ENCODE measurements at places on chromosomes 2 and 18.

GRCh38 chr2:191483117-191483516 lies 194.8 kb upstream of the NABP1 start:
- no peak for DNase-seq

- no peak for DNase-seq
Observed at GRCh38 chr2:184556639-184557038, 41.7 kb upstream of the ZNF804A start.

GRCh38 chr18:23956483-23956882 lies 58.1 kb upstream of the TTC39C start:
- DNase-seq, result no peak

DNA sequence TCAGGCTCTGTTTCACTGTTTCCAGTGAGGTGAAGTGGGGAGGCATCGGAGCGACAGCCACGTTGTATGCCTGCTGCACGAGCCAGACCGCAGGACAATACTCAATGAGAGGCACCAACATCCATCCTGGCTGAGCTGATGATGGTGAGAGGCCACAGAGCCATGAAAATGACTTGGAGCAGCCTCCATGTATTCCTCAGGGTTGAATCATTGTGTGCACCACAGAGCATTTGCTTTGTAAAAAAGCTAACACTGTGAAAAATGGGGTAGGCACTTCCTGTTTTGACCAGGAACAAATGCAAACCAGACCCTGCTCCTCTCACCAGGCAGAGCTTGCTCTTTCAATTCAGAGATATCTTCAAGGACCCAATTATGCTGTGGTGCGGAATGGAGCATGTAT lies 87.2 kb downstream of the LPIN1 start:
- DNase-seq, result no peak

DNA sequence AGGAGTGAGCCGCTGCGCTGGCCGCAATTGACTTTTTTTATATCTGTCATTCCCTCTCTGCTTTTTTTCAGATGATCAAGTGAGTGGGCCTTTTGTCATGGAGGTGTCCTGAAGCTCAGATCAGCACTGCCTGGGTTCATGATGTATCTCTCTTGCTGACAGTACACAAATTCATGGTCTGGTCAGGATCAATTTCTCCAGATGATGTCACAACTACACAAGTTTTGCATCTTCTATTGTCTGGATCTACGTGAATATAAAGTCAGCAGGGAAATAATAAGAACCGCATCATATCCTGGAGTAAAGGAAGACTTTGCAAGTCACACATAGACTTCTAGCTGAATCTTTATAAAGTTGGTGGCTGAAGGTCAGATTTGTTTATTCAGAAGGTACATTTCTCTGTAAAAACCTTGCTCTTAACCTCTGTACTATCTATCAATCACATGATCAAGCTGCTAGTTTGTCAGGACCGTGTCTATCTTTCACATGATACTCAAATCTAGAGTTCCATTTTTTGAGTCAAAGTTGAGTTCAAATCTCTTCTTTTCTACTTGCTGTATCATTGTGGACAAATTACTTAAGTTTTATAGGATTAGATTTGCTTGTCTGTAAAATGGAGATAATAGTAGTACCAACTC lies 13.1 kb upstream of the CD28 start:
- DNase-seq, result no peak

DNA sequence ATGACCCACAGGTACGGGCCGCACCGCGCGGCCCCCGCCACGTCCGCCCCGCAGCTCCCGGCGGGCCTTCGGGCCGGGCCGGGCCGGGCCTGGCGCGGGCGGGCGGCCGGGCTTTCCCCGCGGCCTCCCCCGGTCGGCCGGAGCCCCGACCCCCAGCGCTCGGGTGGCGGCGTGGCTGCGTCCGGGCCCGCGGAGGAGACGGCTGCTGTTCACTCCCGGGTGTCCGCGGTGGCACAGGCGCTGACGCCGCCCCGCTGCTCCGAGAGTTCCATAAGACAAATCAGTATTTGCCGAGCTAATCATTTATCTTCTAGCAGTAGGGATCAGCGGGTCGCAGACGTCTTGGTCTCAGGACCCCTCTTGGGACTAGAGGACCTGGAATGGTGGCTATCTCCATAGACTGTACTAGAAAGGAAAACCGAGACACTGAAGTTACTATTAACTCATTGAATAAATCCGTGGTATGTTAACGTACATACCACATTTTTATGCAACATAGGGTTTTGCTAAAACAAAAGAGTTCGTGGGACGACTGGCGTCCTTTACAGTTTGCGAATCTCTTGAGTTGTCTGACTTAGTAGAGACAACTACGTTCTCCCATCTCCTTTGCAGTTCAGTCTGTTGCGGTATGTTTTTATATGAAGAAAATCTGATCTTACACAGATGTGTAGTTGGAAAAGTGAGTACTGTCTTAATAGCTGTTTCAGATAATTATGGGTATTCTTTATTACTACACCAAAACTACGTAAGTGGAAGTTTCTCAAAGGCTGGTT lies 500 bp downstream of the LIMS1 start:
- DNase-seq, result peak; percentile 72

DNA sequence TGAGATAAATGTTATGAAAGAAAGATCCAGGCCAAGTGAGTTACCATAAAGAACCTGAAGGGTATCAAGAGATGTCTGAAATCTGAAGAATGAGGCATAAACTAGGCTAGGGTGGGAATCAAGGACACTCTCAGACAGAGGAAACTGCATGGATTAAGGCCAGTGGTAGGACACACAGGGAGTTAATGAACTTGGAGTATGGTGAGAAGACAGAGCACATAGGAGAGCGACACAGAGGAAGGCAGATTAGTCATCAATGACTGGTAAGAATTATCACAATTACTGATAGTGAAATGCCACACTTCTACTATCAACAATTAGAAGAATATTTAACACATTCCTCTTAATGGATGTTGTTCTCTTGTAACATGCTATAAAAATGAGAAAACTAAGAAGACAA lies 76.9 kb downstream of the TTC21B start:
- DNase-seq, result no peak

DNA sequence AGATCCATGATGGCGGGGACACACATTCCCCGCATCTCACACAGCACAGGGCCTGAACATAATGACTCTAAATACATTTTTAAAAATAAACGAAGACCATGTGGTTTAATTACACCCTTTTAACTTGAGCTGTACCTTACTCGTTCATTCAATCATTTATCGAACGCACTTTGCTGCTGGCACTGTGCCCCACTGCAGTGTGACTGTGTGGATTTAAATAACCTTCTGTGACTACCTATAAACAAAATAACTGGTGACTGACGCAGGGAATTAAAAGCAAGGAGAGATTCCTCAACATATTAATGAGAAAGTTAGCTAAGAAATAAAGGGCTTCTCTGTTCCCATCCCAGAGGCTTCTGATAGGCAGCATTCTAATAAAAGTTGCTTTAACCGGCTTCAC lies 10.9 kb upstream of the FZD7 start:
- no peak for DNase-seq

GRCh38 chr18:72107647-72108383 lies 436.3 kb downstream of the CBLN2 start:
- DNase-seq, result no peak

DNA sequence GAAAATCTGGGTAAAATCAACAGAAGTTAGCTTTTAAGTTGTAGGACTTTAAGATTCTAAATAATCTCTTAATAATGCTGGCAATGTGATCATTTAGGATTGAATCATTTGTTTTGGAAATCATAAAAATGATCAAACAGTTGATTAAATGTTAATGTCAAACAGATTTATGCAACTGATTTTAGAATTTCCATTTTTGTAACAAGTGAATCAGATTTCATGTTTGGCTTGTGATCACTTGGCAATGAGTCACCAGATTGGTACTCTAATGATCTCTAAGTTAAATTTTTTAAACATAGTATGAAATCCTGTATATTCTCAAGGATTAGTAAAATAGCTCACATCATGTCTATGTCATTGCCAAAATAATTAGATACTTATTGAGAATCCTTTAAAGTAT lies 50.1 kb upstream of the UNC80 start:
- DNase-seq, result no peak

- DNase-seq, result no peak
Observed at GRCh38 chr2:189533288-189534035, 47.1 kb downstream of the SLC40A1 start.

- DNase-seq, result no peak
Observed at GRCh38 chr2:183998797-183999190, 599.5 kb upstream of the ZNF804A start.

DNA sequence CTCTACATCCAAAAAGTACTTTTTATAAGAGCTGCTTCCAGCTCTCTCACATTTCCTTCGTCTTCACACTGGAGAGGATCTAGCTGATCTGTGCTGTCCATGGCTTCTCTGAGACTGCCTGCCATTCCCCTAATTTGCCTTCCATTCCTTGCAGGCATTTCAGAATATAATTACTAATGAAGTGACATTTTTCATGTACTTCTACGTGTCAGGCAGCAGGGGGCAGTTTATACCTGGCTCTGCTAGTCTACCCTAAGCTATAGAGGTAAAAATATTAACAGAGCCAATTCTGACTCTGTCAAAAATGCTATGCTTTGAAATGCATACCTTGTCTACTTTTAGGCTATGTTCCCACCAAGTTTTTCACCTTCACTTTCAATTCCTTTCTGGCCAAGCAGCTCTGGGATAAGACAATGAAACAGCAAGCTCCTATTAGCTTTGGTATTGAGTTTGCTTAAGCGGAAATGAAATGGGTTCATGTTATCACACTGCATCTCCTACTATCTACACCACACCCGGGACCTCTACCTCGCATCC lies 81.9 kb downstream of the MEP1B start:
- DNase-seq, result no peak

- DNase-seq, result peak; percentile 46
Observed at GRCh38 chr18:58135701-58136331, 91.8 kb downstream of the NEDD4L start.

DNA sequence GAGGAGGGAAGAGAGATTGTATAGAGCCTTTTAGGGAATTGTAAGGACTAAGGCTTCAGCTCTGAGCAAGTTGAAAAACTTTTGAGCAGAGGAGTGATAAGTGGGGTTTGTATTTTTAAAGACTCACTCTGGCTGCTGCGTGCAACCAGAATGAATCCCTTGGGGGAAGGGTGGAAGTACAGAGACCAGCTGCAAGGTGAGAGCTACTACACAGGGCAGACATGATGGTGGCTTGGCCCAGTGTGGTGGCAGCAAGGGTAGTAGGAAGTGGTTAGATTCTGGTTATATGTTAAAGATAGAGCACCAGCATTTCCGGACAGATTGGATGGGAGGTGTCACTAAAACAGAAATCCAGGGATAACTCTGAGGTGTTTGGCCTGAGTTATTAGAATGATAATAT lies 10.1 kb upstream of the SESTD1 start:
- DNase-seq, result no peak

DNA sequence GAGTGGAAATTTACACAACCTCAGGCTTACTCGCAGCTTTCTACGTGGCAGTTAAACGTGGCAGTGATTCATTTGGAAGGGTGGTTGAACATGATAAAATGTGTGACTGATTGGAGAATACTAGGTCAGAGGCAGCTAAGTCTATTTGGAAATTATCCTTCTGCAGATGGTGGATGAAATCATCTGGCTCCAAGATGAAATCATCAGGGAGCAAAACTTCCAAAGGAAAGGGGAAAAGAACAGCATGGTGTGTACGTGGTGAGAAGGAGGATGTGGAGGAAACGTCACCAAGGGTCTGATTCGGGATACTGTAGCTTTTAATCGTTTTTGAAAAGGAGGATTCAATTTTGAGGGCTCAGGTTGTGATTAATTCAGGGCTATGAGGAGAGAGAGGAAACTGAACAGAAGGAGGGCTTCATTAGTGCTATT lies 47.9 kb downstream of the COL3A1 start:
- no peak for DNase-seq

DNA sequence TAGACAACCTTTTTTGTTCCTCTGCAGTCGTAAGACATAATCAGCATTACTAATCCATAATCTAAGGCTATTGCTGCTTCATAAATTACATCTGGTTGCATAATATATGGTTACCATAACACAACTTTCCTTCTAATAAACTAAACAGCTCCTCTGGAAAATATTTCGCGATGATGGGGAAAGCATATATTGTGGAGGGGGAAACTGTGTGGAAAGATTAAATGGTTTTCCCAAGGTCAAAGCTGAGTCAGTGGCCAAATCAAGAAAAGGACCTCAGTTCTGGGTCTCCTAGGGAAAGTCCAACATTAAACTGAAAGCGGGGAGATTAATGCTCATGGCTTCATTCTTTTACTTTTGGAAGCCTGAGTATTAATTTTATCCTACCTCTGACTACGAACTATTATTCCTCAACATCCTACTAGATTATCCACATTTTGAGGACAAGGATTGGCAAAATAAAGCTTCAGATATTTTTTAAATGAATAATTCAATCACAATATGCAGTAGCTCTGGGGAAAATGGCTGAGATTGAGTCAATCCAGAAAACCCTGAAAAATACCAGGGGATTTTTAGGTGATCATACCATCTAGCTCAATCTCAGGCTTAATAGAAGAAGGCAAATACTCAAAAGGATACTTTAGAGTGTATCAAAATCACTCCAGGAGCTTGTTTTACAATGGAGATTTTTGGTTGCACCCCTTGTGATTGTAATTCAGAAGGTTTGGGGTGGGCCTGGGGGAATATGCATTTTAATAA lies 33.8 kb upstream of the STK17B start:
- no peak for DNase-seq

DNA sequence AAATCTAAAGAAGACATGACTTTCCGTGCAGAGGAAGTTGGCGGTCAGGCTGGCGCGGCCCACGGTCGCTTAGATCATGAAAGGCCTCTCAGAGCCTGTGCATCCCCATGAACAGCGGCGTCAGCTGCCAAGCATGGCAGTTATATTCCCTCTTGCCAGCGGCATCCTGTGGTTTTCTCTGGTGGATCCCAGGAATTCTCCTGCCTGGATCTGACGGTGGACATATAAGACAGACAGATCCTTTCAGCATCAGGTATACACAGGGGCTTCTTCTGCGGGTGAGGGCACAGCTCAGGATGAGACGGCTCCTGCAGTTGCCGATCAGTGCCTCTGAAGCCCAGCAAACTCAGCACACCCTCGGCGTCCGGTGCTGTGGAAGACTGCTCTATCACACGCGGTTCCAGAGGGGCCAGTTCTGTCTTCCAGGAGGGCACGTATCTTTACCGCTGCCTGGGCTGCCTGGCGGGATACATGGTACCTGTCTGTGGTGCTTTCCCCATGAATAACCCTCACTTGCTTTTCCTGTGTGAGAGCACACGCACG lies 157.8 kb downstream of the LDLRAD4 start:
- peak; percentile 74 for DNase-seq

DNA sequence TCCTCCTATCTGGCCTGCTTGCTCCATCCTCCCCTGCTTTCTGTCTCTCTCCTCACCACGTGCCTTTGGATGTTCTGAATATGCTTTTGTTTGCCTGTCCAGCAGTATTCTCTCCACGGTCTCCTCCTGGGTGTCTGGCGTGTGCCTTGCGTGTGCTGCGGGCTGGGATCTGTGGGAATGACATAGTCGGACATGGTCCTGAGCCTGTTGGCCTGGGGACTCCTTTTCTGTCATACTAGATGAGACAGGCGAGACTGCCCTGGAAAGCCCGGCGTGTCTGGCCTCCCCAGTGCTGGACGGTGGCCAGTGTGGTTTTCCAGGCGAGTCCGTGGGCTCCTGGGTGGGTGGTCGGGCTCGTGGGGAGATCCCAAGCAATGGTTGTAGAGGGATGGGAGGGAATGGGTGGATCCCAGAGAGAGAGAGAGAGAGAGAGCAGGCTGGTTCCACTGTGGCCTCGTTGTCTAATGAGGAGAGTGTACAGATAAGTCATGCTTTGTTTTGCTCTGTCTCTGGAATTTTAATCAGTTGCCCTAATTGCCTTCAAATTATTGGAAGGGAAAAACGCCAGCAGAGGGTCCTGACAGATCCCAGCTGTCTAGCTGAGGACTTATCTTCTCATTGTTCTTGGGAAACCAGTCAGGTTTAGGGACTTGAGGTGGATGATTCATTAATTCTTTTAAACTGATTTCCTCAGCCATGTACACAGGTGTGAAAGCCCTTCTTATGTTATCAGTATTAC lies 58.3 kb downstream of the HPCAL1 start:
- no peak for DNase-seq

All from activated T-cell treated with anti-CD3 and anti-CD28 coated beads, Interleukin-2, amount 50 U/mL, for 24 hours (primary cell).